Fibroblast of skin of right biceps (primary cell): ENCODE measurements at places on chromosomes 13 and 19.
A peak's percentile ranks its signal among the peaks of the same experiment; 100 is the strongest.

- DNase-seq, result no peak
Measured at GRCh38 chr19:32346901-32347300, 1.5 kb downstream of the ZNF507 start.

- no peak for DNase-seq
Measured at GRCh38 chr19:5212101-5212500, 128.5 kb downstream of the PTPRS start.

DNA sequence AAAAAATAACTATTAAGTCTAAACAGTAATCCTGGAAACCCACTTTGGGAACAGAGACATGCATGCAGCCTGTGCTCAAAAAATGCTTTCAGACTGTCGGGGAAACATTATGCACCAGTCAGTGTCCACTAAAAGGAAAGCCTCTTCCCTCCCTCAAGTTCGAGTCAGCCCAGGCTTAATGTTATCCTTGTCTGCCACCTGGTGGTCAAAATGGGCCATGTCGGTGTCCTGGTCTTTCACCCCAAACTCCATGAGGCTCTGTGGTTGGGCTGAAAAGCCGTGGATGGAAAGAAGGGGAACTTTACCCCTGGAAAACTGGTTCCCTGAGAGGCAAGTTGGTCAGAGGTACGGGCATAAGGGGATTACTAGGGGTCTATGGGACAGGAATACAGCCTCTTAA lies 88.4 kb upstream of the ZNF492 start:
- DNase-seq, result peak; percentile 1

GRCh38 chr13:28128030-28128429 lies 10.3 kb upstream of the PAN3 start:
- DNase-seq, result no peak

- no peak for DNase-seq
Measured at GRCh38 chr13:110166598-110166997, 140.4 kb downstream of the COL4A1 start.

GRCh38 chr13:110177790-110178189 lies 129.2 kb downstream of the COL4A1 start:
- no peak for DNase-seq

DNA sequence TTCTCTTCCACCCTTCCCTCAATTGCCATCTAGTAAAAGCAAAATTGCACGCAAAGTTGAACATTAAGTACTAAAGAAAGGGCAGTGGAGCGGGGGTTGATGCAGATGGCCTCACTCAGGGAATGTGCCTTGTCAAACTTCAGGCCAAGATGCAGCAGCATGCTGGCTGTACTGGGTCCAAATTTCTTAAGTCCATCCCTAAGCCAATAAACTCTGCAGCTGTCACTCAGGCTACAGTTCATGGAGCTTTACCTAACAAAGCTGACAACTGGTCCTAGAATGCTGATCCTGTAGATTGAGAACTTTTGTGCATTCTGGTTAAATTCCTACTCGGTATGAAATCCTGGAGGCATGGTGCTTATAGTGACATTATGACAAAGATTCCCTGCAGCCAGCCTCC lies 88.4 kb downstream of the FOXO1 start:
- DNase-seq, result no peak

DNA sequence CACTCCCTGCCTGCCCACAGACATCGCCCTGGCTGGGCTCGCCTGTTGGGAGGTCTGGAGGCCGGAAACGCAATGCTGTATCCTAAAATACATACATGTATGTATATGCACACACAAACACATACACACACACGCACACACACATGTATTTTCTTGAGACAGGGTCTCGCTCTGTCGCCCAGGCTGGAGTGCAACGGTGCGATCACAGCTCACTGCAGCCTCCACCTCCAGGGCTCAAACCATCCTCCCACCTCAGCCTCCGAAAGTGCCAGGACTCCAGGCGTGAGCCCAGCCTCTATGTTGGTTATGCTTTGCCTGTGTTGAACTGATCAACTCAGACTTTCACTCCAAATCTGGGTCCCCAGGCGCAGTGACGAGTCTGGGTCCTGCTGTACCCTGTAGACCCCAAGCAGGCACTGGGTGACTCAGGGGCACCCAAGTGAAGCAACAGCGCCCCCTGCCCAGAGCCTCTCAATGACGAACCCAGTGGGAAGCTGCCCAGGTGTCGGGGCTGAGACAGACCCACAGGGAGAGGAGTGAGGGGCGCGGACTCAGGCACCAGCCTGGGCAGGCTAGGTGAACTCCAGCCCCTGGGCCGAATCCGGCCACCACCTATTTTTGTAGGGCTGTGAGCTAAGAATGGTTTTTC lies 27.4 kb upstream of the CACTIN start:
- no peak for DNase-seq

GRCh38 chr19:42244347-42245220 lies 2.2 kb upstream of the GSK3A start:
- peak; percentile 94 for DNase-seq
